Aorta (tissue), 5 donors: ENCODE measurements at places on chromosomes 13 and 19. TPM values are rescaled to one million over a fixed set of nuclear protein-coding genes. Genes with fewer than 3 reads are reported as not detected.

Gene CD70
- 0.42 TPM for total RNA-seq

Gene PDCD5
- total RNA-seq, result 71.2 TPM

Gene SIGLEC7
- total RNA-seq, result 3.0 TPM

Gene RUBCNL
- 12.8 TPM for total RNA-seq

Gene CEACAM19
- 12.7 TPM for total RNA-seq

GRCh38 chr19:28485292-28485691, 727.7 kb downstream of the UQCRFS1 start:
- peak; percentile 59 for DNase-seq

GRCh38 chr13:29743201-29743786, 107.1 kb downstream of the UBL3 start:
- DNase-seq, result no peak

DNA sequence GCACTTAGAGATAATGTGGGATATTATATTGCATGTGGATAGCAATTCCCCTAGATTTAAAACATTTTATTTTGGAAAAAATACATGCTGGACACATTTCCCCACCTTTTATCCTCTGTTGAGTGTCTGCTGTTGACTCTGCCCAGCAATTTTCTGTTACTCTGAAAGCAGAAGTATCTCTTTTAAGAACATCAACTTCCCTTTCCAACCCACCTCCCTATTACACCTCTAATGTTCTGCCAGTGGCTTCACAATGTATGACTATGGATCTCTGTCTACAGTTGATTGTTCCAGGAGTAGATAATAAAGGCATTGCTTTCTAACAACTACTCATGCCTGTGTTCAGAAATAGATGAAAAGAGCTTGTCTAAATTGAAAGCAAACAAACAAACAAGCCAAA, 754.8 kb upstream of the SLITRK6 start:
- no peak for DNase-seq

GRCh38 chr13:108787700-108788414, 158.4 kb downstream of the MYO16 start:
- no peak for DNase-seq
